ENCODE measurements at places on chromosomes 2 and 18. TPM values are rescaled to one million over a fixed set of nuclear protein-coding genes. Genes with fewer than 3 reads are reported as not detected.

Gene DNAJC5G
- 1.2 TPM for total RNA-seq

Gene COX5B
- total RNA-seq, result 1,153 TPM

Gene LIPG
- total RNA-seq, result not detected

Gene PFN4
- total RNA-seq, result 0.74 TPM

Gene FOXD4L1
- 0.11 TPM for total RNA-seq

Gene ANKRD30BL
- not detected for total RNA-seq

Gene ADRA2B
- total RNA-seq, result 2.9 TPM

Gene BCL11A
- 27.1 TPM for total RNA-seq

Gene ZNF385B
- 0.14 TPM for total RNA-seq

Gene CAPN14
- total RNA-seq, result 0.27 TPM

Gene SERPINE2
- total RNA-seq, result 9.8 TPM

Gene C2orf81
- 0.82 TPM for total RNA-seq

Gene TMEM18
- 10.4 TPM for total RNA-seq

Gene MPP4
- not detected for total RNA-seq

Gene SPC25
- 0.60 TPM for total RNA-seq

Gene ITGA6
- total RNA-seq, result 42.0 TPM

Gene TPO
- total RNA-seq, result 7.1 TPM

Gene ERMN
- total RNA-seq, result not detected

Gene TUBA3D
- 86.3 TPM for total RNA-seq

DNA sequence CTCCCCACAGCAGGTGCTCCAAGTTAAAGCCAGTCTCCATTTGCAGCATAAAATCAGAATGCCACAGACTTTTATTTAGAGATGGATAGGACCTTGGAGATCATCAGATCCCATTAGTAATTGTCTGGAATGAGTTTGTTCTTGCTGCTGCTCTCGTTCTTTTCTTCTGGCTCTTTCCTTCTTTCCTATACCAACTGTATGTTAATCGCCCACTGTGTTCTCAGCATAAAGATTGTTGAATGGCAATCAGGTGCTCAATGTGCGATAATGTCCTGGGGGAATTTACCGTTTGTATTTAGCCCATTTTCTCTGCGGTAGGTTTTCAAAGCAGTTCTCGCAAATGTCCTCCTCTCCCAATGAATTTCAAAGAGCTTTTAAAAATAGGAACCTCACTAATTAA lies 3.3 kb downstream of the GPR39 start:
- DNase-seq, result no peak

DNA sequence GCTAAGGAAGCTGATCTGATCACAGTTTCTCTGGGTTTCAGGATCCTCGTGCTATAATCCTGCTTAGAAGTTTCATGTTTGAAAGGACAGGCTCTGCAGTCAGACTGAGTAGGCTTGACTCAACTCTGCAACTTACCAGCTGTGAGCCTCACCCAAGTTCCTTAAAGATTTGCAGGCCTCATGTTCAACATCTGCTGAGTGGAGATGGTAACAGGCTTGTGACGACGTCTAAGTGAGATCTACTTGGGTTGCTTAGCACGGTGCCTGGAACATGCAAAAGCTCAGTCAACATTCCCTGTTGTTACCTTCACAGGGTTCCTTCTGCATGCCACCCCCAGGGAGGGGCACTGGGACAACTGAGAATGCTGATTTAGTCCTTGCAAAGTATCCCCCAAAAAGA lies 164.2 kb downstream of the C1D start:
- no peak for DNase-seq

DNA sequence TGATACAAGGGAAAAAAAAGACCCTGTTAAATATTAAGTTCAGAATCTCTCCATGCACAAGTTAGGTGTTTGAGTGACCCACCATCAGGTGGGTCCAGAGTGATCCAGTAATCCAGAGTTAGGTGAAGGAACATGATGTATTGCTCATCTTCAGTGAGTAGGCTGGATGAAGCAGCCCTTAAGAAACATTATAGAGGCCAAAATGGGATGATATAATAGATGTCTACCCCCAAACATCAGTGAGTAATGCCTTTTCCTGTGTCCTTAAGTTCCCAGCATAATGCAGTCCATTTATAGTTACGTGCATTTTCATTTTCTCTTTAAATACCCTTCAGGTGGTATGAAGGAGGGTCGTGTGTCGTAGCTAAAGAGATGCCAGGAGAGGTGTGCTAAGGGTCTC lies 89.6 kb downstream of the MAP4K4 start:
- DNase-seq, result no peak

- no peak for DNase-seq
These were observed 11.6 kb upstream of the HNMT start for GRCh38 chr2:137952586-137953129.

GRCh38 chr18:2441544-2441943 lies 129.8 kb downstream of the METTL4 start:
- no peak for DNase-seq

GRCh38 chr2:51795248-51795888 lies 763.4 kb upstream of the NRXN1 start:
- no peak for DNase-seq

- DNase-seq, result no peak
These were observed 141.2 kb upstream of the ST6GAL2 start for GRCh38 chr2:107027205-107027604.

DNA sequence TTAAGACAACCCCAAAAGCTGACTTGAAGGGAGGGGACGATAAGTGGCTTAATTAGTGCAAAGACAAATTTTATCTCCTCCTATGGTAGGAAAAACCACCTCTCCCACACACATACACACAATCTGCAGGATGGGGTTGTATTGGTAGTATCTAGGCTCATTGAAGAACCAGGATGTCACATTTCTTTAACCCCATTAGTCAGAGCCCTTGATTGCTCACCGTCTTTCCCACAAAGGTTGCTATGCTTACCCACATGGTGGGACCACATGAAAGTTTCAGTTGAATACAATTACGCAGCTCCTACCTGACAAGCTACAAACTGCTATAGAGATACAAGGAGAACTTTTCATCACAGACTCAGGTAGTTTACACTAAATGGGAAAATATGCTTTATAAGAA lies 765.0 kb upstream of the CELF4 start:
- DNase-seq, result no peak

DNA sequence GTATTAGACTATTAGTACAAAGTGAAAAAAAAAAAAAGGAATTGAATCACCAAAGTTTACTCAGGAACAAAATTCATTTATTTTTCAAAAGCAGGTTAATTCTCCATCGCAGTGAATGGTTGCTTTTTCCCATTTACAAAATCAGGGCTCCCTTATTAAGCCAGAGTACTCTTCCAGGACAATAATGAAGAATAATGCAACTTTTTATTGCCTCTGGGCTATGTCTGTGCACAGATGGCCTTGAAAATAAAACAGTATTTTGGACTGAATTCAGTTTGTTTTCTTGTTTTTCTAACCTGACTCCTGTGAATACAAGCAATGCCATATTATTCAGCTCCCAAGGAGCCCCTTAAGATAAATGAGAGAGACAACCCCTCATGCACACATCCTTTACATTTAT lies 246.8 kb downstream of the KCNS3 start:
- DNase-seq, result no peak

- no peak for DNase-seq
These were observed 110.8 kb downstream of the FMNL2 start for GRCh38 chr2:152445791-152446201.

GRCh38 chr2:74578408-74578807 lies 23.9 kb downstream of the DOK1 start:
- DNase-seq, result no peak

GRCh38 chr2:239398521-239398921 lies 2.3 kb downstream of the HDAC4 start:
- no peak for DNase-seq

GRCh38 chr2:56127010-56127409 lies 56.8 kb upstream of the CCDC85A start:
- no peak for DNase-seq

- DNase-seq, result no peak
These were observed 404.8 kb upstream of the GALNT5 start for GRCh38 chr2:156852681-156853080.

DNA sequence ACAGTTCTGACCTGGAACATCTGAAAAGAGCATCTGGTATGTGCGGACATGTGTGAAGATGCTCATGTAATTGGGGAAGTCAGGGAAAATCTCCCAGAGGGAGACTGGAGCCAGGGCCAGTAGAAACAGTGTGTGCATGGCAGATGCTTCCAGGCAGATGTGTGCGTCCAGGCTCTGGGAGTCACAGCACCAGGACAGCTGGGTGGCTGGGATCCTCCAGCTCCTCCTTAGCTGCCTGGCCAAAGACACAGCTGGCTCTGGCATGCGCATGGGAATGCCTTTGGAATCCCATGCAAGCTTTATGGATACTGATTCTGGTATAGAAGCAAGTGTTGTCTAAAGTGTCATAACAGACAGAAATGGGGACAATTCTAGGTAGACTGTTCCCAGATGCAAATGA lies 369.7 kb downstream of the INSIG2 start:
- DNase-seq, result no peak

DNA sequence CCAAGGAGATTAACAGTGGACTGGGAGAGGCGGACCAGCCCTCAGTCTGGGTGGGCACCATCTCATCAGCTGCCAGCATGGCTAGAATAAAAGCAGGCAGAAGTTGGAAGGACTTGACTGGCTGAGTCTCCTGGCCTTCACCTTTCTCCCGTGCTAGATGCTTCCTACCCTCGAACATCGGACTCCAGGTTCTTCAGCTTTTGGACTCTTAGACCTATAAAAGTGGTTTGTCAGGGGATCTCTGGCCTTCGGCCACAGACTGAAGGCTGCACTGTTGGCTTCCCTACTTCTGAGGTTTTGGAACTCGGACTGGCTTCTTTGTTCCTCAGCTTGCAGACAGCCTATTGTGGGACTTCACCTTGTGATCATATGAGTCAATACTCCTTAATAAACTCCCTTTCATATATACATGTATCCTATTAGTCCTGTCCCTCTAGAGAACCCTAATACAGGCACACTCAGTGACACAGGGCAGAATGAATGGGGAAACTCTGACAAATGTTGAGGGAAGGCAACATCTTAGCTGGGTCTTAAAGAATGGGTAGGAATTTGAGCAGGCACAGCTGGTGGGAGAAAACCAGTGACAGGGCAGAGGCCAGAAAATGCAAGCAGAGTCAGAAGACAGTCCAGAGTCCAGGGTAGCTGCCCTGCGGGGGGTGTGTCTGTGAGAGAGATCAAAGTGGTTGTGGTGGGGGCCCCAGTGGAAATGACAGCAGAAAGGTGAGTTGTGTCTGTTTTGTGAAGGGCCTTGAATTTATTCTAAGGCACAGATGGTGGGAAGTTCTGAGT lies 108.1 kb upstream of the CD302 start:
- DNase-seq, result no peak

GRCh38 chr2:149739171-149739882 lies 151.8 kb upstream of the MMADHC start:
- no peak for DNase-seq

- DNase-seq, result no peak
These were observed 306.5 kb upstream of the ZNF521 start for GRCh38 chr18:25658476-25658875.

DNA sequence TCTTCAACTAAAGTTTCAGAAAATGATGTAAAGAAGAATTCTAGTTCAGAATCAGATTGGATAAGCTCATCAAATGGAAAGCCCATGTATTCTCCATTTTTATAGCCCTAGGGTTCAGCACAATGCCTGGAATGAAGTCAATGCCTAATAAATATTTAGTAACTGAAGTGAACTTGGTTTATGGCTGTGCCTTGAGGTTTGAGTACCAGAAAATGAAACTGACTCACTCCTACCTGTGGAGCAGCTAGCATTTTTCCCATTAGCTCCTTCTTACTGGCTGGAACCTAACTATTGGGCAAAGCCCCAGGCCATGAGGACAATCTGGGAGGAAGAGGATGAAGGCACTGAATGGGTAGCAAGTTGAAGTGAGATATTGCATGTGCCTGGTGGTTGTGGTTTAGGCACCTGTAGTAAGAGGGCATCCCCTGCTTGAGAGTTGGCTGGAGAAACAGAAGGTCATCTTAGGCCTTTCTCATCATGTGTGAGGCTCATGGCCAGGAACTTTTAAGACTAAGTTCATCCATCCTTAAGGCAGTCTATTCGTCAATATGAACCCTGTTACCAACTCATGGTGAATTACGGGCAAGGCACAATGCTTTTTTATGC lies 85.0 kb upstream of the LYPD1 start:
- no peak for DNase-seq

GRCh38 chr2:96163415-96163767 lies 18.2 kb upstream of the DUSP2 start:
- no peak for DNase-seq

GRCh38 chr2:237448626-237449025 lies 34.7 kb upstream of the COL6A3 start:
- no peak for DNase-seq

- DNase-seq, result no peak
These were observed 85.8 kb downstream of the PLA2R1 start for GRCh38 chr2:159976527-159977160.

DNA sequence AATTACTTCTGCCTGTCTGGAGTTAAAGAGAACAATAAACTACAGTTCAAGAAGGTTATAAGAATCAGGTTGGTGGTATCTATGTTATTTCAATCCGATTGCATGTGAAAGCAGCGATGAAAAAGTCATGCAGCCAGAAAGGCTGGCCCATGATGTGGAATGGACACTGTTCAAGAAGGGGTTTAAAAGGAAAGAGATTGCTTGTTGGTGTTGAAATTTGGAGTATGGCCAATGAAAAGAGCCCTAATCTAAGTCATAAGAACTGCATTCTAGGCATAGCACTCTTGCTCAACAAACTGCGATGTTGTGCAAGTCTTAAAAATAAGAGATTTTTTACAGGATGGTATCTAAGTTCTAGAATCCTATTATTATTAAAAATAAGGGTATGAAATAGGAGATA lies 61.3 kb downstream of the EFEMP1 start:
- DNase-seq, result no peak

GRCh38 chr2:68387408-68388350 lies 22.6 kb downstream of the PLEK start:
- DNase-seq, result no peak

GRCh38 chr2:128442891-128443302 lies 124.2 kb upstream of the HS6ST1 start:
- DNase-seq, result no peak

GRCh38 chr2:102005989-102006885 lies 14.5 kb downstream of the IL1R2 start:
- no peak for DNase-seq

DNA sequence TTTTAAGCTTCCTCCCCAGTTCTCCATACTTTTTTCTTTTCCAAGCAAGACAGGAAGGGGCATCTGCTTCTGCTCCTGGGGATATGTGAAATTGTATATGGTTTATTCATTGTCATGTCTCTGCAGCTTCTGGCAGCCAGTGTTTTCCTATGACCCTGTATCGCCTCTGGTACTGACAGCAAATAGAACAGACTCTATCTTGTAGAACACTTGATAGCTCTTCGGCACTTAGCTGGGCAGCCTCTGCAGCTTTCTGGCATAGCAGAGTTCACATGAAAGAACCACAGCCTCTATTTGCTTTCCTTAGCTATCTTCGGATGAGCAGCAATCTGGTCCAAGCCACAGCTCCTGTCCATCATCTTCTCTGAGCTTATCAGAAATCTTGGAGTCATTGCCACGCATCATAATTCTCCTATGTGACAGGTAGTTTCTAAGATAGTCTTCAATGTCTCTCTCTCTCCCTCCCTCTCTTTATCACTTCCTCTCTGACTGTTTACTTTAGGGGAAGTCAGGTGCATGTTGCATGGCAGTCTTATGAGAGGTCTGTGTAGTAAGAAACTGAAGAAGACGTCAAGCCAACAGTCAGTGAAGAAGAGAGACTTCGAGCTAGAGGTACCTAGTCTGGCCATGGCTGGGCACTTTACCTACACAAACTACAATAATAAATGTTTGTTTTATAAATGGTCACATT lies 627.7 kb upstream of the CDH2 start:
- DNase-seq, result no peak
